ENCODE measurements at places on chromosomes 13 and 19.

DNA sequence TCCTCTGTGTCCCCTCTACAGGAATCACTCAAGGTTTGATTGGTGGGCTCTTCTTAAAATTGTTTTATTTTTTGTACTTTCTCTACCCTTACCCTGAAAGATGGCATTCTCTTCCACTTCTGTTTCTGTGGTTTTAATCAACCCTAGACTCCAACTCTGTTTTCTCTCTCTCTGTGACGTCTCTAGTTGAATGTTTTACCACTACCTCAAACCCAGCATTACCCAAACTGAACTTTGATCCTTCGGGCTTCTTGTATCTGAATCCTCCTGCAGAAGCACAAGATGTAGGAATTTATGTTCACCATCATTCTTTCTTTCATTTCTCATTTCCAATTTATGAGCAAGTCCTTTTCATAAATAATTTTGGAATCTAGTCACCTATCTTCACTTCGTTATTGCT, 39.9 kb downstream of the PCCA start:
- DNase-seq: no peak

DNA sequence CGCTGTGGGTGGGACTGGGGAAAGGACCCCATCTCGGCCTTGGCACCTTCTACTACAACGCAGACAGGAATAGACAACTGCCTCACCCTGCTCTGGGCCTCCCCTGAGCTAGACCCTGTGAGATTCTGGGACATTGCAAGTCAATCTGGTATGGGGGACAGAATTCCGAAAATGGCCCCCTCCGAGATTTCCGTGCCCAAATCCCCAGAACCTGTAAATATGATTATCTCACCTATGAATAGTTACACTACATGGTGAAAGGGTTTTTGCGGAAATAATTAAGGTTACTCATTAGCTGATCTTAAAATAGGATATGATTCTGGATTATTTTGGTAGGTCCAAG, 618 bp upstream of the ZBTB45 start:
- no peak for DNase-seq

DNA sequence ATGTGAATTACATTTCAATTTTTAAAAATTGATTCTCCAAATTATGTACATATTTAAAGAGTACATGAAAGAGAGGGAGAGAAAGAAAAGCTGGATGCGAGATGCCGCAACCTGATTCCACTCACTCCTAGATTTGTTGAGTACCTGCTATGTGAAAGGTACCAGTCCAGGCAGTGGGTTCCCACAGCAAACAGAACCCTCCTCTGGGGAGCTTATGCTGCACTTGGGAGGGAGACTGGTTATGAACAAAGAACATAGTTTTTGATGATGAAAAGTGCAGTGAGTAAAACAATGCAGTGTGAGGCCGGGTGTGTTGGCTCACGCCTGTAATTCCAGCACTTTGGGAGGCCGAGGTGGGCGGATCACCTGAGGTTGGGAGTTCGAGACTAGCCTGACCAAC, 43.4 kb downstream of the ACTN4 start:
- DNase-seq: no peak

DNA sequence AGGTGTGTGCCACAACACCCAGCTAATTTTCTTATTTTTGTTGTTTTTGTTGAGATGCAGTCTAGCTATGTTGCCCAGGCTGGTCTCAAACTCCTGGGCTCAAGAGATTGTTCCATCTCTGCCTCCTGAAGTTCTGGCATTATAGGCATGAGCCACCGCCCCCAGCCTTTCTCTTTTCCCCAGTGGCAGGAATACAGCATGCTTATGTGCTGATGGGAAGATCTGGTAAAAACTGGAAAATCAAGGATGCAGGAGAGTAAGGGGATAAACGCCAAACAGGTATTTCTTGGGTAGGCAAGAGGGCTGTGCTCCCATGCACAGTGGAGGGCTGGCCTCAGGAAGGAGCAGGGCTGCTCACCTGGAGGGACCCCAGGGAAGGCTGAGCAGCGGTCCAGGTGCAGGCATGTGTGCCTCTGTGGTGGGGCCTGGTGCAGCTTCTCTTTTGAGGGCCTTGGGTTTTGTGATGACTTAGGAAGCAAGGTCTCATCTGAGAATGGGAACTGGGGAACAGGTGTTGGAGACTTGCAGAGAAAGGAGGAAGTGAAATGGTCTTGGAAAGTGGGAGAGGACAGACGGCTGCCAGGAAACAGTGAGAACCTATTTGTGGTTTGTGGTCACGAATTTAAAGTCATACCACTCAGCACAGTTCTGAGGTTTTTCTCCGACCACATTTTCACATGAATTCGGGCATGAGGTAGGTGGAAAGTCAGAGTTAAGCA, 106.5 kb downstream of the TEX26 start:
- DNase-seq: peak; percentile 64

DNA sequence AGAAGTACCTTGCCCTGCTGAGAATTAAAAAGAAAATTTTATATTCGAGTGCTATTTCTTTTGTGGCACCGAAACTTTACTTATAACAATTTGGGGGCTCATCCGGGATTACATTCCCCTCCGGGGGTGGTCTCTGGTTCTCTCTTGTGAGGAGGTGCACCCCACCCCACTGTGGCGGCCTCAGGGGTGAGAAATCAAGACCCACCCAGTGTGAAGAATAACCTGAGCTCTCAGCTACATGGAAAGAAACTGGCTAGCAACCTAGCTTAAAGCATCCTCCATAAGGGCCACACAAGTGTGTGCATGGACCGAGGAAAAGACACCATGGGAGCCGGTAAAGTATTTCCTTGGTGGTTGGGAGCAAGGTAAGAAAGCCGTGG, 50.9 kb upstream of the ANKRD10 start:
- DNase-seq: no peak

GRCh38 chr19:50468818-50469217, 7.5 kb upstream of the EMC10 start:
- DNase-seq: no peak

DNA sequence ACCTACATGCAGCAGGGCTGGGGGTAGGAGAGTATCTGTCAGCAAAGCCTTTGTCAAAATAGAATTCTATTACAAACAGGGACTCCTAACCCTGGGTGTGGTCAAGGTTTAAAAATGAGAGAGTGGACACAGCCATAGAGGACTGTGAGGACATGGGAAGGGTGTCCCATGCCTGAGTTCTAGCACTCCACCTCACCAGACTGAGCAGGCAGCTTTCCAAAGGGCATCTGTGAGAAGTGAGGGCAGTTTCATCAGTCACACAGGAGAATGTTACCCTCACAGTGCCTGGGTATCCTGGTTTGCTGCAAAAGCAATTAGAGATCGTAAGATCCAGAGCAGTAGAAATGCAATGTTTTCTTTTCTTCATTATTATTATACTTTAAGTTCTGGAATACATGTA, 174.9 kb upstream of the UBL3 start:
- DNase-seq: no peak

GRCh38 chr19:5895409-5895808, 8.2 kb downstream of the NDUFA11 start:
- DNase-seq: no peak

DNA sequence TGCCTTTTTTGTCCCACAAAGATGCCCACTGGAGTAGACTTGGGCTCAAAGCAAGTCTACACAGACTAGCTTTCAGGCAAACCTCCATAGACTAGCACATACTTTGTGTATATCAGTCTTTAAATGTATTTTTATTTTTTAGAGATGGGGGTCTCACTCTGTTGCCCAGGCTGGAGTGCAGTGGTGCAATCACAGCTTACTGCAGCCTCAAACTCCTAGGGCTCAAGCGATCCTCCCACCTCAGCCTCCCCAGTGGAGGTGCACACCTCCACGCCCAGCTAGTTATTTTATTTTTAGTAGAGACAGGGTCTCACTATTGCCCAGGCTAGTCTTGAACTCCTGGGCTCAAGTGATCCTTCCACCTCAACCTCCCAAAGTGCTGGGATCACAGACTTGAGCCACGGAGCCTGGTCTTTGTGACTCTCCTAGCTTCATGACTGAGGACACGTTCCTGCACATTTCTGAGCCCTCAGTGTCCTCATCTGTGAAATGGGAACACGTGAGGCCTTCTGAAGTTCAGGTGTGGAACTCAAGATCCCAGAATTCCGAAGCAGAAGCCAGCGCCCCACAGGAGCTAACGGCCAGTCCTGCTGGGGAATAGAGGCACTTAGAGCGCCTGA, 5.1 kb upstream of the TPM4 start:
- no peak for DNase-seq

DNA sequence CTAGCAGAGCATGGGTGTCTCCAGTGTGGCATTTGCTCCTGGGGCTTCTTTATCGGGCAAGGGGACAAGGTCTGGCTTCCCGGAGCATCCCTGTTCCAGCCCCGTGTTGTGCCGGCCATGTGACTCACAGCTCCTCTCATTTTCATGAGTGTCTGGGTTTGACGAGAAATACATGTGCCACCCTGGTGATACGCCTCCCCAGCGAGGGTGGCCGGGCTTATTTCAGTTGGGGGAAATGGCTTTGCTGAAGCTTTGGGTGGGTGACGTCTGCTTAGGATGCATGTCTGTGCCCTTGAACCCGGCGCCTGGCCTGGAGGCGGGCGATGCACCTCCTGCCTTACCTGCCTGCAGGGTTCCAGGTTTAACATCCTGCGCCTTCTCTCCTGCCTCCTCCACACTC, 61.9 kb upstream of the LDLR start:
- no peak for DNase-seq

GRCh38 chr19:5369962-5370367, 29.4 kb upstream of the PTPRS start:
- DNase-seq: peak; percentile 32

DNA sequence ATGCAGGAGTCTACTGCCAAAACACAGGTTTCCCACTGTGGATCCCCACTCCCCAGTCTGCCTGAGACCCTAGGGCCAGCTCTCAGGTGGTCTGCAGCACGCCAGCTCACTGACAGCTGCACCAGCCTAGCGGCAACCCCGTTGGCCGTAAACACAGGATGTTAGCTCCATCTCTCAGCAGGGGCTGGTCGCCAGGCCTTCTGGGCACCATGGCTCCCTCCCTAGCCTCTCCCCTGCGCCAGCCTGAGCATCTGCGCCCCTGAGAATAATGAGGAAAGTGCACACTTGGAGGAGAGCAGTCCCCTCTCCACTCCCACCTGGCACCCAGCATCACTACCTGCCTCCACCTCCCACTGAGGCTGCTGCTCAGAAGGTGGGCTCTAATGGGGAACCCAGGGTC, 20.8 kb upstream of the EPHX3 start:
- no peak for DNase-seq

GRCh38 chr13:33072282-33072681, 56.1 kb downstream of the KL start:
- no peak for DNase-seq

- no peak for DNase-seq
Observed at GRCh38 chr13:79711631-79712030, 230.7 kb downstream of the NDFIP2 start.

DNA sequence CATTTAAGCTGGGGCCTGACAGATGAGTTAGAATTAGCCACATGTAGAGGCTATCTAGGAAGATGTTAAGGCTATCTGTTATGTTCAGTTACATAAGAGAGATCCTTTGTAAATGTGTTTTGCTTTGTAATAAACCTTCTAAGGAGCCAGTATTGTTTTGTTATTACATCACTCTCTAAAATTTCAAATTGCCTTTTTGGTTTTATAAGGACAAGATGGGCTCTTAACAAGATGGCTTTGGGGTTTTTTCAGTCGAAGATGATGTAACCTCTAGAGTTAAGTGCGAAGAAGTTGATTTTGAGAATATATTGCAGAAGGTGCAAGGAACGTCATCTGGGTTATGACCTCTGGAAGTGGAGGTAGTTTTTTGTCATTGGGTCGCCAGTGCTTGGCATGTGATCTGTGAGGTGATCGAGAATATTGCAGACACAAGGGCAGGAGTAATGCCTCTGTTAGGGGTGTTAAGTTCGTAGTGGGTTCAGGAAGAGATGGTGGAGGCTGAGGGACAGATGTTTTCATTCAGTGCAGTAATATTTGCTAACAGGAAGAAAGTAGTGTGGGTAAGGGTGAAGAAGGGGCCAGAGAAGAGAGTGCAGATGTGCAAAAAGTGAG, 12.7 kb downstream of the LSM14A start:
- DNase-seq: no peak

- DNase-seq: no peak
Observed at GRCh38 chr13:30735872-30736175, 481 bp downstream of the ALOX5AP start.

- no peak for DNase-seq
Observed at GRCh38 chr19:33780251-33780650, 16.4 kb upstream of the KCTD15 start.

All from iris pigment epithelial cell (primary cell).